ENCODE measurements at places on chromosomes 7 and 10. TPM values are rescaled to one million over a fixed set of nuclear protein-coding genes. Genes with fewer than 3 reads are reported as not detected.

DNA sequence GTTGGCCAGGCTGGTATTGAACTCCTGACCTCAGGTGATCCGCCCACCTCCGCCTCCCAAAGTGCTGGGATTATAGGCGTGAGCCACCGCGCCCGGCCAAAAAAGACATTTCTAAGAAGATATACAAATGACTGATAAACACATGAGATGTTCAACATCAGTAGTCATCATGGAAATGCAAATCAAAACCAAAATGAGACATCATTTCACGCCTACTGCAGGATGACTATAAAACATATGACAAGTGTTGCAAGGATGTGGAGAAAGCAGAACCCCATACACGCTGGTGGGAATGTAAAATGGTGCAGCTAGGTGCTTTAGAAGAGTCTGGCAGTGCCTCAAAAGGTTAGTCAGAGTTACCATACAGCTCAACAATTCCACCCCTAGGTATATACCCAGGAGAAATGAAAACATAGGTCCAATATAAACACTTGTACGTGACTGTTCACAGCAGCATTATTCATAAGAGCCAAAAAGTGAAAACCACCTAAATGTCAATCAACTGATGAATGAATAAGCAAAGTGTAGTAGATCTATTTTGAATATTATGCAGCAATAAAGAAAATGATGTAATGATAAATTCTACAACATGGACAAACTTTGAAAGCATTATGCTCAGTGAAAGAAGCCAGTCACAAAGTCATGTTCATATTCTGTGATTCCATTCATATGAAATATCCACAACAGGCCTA lies 24.5 kb downstream of the TMEM209 start:
- DNase-seq: no peak

GRCh38 chr7:976901-977325 lies 1.6 kb upstream of the COX19 start:
- no peak for DNase-seq

GRCh38 chr10:110827875-110828274 lies 43.9 kb upstream of the PDCD4 start:
- no peak for DNase-seq

DNA sequence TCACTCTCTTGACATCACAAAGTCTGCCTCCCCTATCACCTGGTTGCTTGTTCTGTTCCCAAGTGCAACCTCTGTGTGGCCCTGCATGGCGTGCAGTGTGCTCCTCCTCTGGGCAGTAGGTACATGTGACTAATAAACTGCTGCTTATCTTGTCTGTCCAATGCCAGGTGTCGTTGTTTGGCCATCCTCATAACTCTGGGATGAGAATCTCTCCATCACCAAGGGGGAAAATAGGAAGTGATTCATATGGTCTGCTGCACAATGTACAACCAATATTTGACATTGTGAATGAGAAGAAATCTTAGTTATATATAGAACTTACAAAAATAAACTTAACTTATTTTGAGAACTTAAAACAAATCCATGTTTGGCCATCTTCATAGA lies 135.2 kb downstream of the INHBA start:
- no peak for DNase-seq

- no peak for DNase-seq
These were observed 156.0 kb downstream of the FAM107B start for GRCh38 chr10:14618674-14619073.

DNA sequence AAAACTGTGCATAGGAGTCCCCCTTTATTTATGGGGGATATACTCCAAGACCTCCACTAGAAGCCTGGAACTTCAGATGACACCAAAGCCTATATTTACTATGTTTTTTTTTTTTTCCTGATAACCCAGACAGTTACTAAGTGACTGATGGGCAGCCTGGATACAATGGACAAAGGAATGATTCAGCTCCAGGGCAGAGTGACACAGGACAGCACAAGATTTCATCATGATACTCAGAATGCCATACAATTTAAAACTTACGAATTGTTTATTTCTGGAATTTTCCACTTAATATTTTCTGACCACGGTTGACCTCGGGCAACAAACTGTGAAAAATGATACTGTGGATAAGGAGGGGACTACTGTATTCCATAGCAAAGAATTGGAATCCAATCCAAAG lies 843.6 kb downstream of the PCDH15 start:
- DNase-seq: no peak

DNA sequence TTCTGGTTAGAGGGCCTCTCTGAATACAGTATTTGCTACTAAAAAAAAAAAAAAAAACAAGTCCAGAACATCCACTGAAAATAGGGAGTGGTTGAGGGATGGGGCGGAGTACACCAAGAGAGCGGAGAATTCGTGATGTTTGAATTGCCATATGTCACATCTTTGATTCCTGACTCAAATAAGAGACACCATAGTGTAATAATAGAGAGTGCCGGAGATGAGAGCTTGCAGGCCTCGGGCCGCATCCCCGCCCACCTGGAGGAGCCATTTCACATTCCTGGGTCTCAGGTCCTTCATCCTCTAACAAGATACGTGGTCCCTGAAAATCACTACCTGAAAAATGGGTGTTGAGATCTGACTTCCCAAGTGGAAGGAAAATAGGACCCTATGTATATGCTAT lies 46.8 kb downstream of the KIAA1549 start:
- DNase-seq: no peak

GRCh38 chr7:155527664-155528063 lies 18.7 kb downstream of the CNPY1 start:
- no peak for DNase-seq

DNA sequence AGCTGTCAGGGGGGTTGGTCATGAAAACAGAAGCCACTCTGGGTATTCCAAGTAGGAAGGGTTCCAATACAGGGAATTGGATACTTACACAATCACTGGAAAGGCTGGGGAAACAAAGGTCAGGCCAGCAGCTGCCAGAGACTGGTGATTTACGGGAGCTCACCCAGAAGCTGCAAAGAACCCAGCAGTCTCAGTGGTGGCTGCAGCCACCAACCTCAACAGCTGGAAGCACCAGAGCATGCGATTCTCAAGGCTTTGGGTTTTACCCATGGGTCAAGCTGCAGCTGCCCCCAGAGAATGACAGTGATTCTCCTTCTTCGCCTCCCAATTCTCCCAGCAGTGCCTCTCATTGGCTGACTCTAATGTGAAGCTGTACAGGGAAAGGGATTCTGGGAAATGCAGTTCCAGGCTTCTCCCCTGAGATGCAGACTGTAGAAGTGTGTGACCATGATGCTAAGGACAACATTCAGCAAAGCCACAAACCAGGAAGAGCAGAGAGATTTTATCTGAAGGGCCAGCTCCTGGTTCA lies 107.2 kb upstream of the TCF7L2 start:
- DNase-seq: no peak

DNA sequence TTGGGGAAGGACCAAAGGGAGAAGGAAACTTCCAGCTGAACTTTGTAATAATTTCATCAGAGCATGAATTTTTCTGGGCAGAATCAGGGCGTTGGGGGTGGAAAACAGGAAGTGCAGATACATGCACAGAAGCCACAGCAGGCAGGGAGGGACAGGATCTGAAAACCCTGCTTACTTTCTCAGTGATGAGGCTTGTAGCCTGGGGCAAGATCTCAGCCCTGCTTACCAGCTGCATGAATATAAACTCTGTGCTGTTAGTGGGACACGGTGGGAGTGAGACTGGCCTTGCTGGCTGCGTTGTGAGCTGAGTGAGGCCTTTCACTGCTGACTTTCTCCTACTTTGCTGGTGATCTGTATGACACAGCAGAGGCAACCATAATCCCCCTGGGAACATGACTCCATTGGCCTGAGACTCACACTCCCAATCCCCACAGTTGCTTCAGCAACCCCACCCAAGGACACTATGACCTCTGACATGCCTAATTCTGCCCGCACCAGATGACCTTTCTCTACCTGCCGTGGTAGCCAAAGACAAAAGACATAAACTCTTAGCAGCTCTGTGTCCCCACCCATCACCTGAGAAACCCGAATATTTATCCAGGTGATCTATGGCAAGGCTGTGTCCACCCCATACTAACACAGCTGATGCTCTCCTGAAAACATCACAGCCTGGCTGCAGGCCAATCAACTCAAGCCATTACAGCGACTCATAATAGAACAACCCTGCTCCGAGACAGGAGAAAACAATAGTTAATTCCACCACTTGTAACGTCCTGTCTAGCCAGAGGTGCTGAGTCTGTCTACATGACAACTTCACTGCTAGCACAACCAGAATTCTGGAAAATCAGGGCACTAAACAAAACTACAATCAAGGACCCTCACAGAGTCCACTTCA lies 190.7 kb upstream of the CHRM2 start:
- DNase-seq: no peak

DNA sequence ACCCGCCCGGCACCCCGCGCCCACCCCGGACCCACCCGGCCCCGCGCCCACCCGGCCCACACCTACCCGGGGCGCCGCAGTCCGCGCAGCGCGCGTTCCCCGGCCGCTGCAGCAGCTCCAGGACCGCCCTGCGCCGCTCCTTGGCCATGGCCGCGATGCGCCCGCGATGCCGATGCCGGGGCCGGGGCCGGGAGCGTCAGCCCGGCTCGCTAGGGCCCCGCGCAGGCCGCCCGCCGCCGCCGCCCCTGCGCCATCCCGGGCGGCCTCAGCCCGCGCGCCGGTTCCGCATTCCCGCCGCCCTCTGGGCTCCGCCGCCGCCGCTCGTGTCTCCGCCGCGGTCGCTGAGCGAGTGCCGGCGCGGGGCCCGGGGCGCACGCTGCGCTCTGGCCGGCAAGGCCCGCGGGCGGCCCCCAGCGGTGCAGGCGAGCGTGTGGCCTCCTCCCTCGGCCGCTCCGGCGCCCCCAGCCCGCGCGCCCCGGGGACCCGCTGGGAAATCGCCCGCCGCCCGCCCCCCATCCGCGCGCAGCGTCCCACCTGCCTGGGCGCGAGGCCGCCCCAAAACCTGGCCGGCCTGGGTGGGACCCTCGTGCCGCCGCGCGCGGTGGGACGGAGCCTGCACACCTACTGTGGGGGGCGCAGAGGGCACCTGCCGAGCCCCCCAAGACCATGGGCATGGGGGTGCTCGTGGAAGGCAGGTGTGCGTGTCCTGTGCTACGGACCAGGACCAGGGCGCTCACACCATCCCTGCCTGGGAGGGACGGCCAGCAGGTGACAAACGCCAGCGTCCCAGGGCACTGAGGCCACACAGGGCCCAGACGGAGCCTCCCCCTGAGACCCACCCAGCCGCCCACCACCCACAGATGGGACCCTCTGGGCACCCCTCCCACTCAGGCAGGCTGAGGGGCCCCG lies at the start of gene ADAP1:
Gene ADAP1 (minus strand): TSS at position 351 of the 909 bp plus-strand sequence. CDS start 203 bp downstream, at position 148.
- DNase-seq: no peak

DNA sequence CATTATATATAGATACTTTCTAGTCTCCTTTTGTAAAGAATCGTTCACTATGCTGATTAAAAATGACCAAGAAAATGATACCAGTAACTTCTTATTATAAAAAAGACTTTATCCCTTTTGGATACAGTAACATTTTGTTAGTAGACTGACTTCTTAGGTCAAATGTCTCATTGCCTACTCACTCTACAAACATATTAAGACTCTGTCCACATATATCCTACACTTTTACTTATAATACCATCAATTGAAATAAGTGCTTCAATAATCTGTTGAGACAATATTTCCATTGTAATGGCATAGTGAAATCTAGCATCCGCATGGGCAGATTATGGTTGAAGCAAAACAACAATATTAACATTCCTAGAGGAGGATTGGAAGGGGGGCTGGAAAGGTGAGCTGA lies 180.6 kb downstream of the ARL4A start:
- DNase-seq: no peak

- DNase-seq: no peak
These were observed 176.3 kb downstream of the CDK14 start for GRCh38 chr7:90772410-90772809.

- DNase-seq: no peak
These were observed 117.6 kb upstream of the FERD3L start for GRCh38 chr7:19262826-19263225.

DNA sequence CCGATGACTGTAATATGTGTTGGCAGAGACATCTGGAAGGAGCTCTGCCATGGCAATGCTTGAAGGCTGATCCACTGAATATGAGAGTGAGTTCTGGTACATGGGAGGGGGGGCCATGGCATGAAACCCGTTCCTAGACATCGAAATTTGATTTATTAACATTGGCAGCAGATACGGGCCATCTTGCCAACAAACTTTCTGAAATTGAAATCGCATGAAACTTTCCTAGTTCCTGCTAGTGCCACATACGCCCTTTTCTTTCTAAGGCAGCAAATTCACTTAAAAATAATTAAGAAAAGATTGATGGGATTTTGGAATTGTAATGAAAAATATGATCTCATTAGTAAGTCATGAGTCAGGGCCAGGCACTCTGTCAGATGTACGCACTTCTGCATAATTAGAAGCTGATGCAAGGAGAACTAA lies 91.8 kb upstream of the KMT2C start:
- no peak for DNase-seq

DNA sequence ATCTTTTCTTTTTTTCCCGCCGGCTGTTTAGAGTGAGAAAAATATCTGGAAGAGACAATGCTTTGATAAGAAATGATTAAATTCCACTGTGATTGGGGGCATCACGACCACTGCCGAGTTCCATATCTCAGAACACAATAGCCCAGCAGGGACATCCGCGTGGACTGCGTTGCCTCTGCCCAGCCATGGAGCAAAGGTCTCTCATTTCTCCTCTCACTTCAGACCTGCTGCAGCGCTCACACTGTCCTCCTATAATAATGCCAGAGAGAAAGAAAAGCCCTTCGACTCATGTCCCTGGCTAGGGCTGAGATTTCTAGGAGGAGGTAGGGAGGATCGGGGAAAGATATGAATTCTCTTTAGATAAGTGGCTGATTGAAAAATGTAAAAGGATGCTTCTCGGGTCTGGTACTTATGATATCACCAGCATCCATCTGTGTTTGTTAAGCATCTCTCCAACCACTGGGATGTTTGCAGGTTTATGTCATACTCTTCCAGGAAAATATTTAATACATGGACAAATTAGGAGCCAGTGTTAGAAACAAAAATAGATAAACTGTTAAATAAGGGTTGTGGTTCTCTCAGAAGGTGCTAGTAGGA lies 472.9 kb upstream of the AKR1E2 start:
- no peak for DNase-seq

The ABCB1 gene
- 5.8 TPM for total RNA-seq

The FFAR4 gene
- 3.0 TPM for total RNA-seq

The ZNF727 gene
- total RNA-seq: 1.1 TPM

The PDE6C gene
- total RNA-seq: not detected

The TMEM225B gene
- total RNA-seq: 0.95 TPM

The ANXA8L1 gene
- 109 TPM for total RNA-seq

The CNNM1 gene
- 0.32 TPM for total RNA-seq

The NACAD gene
- total RNA-seq: 2.8 TPM

The CPA2 gene
- total RNA-seq: not detected

Data from omental fat pad (tissue), 4 donors.